ENCODE measurements at places on chromosomes 2 and 18. TPM values are rescaled to one million over a fixed set of nuclear protein-coding genes. Genes with fewer than 3 reads are reported as not detected.

TBR1 gene
- total RNA-seq, result not detected

LOXHD1 gene
- total RNA-seq, result 0.63 TPM

TUBA3E gene
- total RNA-seq, result not detected

PPP4R3B gene
- 68.2 TPM for total RNA-seq

DNA sequence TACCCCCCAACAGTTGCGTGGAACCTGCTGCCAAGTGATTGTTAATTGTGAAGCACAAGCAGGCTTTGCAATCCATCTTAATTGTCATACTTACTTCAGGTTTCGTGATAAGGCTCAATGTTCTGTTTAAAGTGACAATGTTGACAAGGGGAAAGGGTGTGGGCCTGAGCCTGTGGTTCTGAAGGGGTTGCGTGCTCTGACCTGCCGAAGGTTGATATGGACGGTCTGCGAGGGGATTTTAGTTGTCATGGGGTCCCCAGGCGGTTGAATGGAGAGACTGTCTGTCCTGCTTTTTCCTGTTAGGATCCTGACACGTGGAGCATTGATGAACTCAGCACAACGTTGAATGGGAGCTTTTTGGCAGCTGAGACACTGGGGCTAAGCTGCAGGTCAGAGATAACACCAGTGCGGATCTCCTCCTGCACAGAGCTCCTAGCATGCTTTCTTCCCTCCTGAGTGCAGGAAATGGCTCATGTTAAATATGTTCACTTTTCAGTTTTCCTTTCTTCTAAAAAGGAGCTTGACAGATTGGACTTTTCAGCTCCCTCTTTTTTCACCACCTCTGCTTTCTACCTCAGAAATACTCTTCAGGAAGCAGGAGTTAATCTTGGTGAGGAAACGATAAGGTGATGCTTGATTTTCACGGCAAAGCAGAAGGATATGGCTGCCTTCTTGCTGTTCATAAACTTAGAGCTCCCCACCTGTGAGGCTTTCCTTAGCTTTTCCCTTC lies 62.9 kb upstream of the ZEB2 start:
- DNase-seq, result no peak

SULT1C3 gene
- not detected for total RNA-seq

DNA sequence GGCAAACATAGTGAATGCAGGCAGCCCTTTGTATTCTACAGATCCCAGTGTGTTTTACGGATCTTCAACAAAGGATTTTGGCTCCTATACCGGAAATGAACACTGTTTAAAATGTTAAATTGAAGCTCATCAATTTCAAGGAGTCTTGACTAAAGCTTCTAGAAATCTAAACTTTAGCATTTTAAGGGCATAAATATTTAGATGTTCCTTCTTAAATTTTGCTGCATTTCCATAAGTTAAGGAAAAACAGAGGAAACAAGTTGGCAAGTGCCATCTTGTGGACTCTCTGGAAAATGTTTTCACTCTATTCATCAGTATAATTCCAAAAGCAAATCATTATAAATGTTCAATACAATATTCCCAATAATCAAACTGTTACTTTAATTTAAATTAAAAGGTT lies 19.6 kb downstream of the CHN1 start:
- DNase-seq, result no peak

GRCh38 chr2:183348492-183348891 lies 224.2 kb downstream of the NUP35 start:
- no peak for DNase-seq

DNA sequence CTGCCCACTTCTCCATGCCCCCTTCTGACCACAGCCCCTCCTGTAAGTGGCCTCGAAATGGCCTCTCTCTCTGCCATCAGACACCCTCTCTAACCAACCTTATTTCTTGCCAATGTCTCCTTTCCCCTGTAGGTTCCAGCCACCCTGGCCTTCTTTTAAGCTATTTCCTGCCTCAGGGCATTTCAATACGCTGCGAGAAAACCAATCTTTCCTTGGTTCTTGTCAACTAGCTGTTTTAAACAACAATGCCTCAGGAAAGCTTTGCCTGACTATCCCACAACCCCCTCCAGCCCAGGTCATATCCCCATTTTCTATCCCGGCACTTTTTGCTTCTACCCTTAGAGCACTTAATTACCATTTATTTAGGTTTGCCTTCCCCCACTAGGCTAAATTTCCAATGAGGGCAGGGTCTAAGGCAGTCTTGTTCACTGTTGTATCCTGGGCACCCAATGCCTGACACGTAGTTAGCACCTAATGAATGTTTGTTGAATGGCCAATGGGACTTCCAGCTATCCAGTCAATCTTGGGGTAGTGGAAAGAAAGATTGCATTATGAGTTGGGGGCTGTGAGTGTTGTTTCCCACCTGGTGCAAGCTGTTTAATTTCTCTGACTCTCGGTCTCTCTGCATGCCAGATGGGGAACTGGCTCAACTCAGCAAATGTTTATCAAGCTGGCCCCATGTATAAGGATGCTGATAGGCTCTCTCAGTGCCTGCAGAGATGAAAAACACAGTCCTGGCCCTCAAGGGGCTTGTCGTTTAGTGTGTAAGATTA lies 291.2 kb downstream of the SRBD1 start:
- no peak for DNase-seq

PLEKHH2 gene
- total RNA-seq, result 0.32 TPM

GNAL gene
- total RNA-seq, result not detected

DNA sequence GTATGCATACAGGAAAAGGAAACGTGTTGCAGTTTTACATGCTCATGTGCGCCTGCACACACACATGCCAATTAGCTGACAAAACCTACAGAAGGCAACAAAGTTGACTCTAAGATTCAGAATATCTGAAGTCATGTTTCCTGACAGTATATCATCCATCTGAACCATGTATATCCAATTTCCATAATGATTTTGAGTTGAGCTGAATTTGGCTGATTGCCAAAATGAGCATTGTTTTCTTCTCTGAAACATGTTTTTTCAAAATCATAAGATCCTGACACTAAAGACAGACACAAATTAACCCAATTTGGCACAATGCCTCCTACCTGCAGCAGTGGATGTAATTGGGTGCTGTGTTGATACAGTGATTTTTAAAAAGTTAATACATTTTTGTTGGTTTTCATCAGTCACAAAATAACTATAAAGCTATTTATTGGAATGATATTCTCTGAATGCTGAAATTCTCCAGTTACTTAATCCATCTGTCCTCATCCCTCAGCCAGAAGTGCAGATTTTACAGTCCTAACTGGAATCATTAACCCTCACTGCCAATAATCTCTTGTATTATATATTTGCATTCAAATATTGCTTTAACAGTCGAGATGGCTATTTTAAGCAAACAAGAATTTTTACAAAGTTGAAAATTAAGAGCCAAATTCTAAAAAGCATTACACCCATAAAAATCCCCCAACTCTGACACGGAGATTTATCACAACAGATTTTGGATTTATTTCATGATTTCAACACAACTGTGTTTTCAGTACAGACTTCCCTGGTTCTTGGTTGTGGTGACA lies 161.7 kb upstream of the LMAN1 start:
- DNase-seq, result no peak

DNA sequence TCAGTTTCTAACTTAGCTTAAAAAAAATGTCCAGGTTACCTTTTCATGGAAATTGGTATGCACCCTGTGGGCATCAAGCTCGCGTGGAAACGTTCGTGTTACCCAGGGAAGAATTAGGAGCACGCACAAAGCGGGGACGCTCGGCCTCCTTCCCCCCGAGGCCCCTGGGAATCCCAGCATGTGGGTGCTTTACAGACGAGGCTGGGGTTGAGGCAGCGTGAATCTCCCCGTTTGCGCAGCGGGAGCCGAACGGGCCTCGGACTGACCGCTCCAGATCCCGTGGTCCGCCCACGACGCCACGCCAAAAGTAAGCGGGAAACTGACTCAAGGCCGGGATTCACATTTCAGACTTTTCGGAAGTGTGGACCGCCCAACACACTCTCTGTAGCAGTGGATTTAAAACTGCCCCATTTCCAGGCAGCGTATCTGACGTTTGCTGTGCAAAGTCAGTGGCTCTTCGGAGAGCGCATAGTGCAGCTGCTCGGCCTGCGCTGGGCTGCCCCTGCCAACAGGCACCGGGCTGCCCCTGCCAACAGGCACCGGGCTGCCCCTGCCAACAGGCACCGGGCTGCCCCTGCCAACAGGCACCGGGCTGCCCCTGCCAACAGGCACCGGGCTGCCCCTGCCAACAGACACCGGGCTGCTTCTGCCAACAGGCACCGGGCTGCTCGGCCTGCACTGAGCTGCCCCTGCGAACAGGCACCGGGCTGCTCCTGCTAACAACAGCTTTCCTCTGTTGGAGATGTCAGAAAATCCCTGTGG lies 49.7 kb downstream of the SH3YL1 start:
- no peak for DNase-seq

GRCh38 chr2:74756356-74756890 lies 77.5 kb upstream of the HK2 start:
- DNase-seq, result no peak

COL6A3 gene
- 0.10 TPM for total RNA-seq

HS1BP3 gene
- total RNA-seq, result 11.2 TPM

PCARE gene
- total RNA-seq, result not detected

SERPINB3 gene
- total RNA-seq, result not detected

NOSTRIN gene
- not detected for total RNA-seq

Measured in activated CD8-positive, alpha-beta T cell treated with anti-CD3 and anti-CD28 coated beads, Interleukin-2, amount 10 ng/mL, durations not matched to agents 7 days and 5 days (primary cell).